ENCODE measurements at places on chromosomes 12 and 14.

GRCh38 chr12:2129076-2129475 lies 76.3 kb downstream of the CACNA1C start:
- DNase-seq = no peak

DNA sequence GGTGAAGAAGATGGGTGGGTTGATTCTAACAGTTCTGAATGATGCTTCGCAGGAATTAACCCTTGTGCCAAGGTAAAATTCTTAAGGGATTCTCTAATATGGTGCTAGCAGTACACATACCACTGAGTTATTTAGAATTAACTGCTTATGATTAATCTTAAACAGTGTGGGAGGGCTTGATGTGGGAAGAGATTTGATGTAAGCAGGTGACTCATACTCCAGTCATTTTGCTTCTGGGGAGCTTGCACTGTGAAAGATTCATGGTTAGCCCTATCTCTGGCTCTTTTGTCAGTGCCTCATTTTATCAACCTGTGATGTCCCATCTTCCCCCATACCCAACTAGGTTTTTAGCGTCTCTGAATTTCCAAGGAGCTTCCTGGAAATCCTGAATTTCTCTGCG lies 83.8 kb downstream of the NRXN3 start:
- DNase-seq = no peak

GRCh38 chr14:93906341-93907329 lies 20.5 kb upstream of the FAM181A start:
- DNase-seq = peak; percentile 56

- no peak for DNase-seq
These were observed 187.3 kb downstream of the KTN1 start for GRCh38 chr14:55767286-55767685.

DNA sequence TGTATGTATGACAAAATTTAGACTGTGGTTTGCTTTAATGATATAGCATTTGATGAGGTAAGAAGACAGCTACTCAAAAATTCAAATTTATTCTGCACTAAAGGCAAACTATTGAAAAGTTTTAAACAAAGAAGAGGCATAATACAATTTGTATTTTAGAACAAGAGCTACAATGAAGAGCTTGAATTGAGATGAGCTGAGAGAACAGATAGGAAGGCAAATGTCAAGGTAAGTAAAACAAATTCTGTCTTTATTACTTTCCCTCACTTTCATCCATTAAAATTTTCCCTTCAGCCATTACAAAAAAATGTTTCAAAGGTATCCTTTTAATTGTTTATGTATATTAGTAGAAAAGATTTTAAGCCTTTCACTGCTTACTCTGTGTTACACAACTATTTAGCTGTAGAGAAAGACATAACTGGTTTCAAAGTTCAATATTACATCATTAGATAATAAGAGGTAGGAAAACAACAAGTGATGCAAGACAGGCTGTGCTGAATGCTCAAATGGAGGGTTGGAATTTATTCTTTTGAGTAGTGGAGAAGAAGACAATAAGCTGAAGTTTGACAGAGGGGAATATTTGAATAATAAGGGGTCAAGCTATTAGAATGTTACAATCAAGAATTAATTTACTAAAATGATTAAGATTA lies 1334.1 kb downstream of the FSCB start:
- no peak for DNase-seq

GRCh38 chr14:100577986-100578431 lies 9.2 kb downstream of the BEGAIN start:
- no peak for DNase-seq

- no peak for DNase-seq
These were observed 15.9 kb upstream of the LRRK2 start for GRCh38 chr12:40208707-40209446.

DNA sequence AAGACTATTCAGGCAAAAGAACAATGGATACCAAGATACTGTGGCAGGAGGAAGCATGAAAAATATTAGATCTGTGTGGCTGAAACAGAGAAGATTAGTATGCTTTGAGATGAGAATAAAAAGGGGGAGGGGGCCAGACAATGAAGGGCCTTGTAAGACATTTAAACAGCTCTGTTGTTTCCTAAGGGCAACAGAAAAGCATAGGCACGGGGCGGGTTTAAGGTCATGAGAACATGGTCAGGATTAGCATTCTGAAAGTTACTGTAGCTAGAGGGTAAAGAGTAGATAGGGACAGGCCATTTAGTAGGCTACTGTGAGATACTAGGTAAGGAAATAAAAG lies 18.6 kb downstream of the INTS13 start:
- no peak for DNase-seq

GRCh38 chr14:56208520-56208919 lies 90.3 kb downstream of the PELI2 start:
- DNase-seq = no peak

DNA sequence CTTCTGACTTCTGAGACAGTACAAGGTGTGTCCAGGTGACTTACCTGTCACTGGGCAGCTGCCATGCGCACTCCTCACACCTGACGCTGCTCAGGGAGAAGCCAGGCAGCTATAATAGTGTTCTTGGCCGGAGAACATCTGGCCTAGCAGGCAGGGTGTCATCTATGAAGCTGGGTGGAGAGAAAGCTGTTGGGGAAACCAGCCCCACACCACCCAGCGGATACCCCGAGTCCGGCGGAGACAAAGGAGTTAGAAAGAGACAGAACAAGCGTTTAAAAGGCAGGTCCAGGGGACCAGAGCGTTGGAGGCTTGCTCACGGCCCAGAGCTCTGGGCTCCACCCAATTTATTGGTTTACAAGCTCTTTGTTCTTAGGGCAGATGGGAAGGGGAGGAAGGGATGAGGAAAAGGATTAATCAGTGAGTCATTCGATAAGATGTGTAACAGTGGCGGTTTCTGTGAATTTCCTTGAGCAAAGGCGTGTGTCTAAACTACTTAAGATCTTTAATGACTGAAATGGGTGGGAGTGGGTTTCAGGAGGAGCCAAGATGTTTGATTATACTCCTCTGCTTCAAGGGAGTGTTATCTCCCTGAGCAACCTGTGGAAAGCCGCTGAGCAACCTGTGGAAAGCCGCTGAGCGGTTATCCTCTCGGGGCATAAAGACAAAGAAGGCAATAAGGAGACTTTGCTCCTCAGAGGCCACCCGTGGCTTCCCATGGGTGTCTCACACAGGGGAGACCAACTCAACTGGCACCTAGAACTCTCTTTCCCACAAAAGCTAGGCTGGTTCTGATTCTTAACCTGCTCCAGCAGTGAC lies at the start of gene GALNT8:
Gene GALNT8 (plus strand): TSS at position 580 of the 816 bp plus-strand sequence. CDS start 278 bp downstream, outside the sequence.
- DNase-seq = no peak

GRCh38 chr12:50224026-50224692 lies 57.0 kb upstream of the CERS5 start:
- peak; percentile 30 for DNase-seq

All from stimulated activated naive CD8-positive, alpha-beta T cell treated with anti-CD3 and anti-CD28 coated beads, Interleukin-15, Interleukin-2, amounts not matched to agents 100 U/mL and 50 U/mL, for 24 hours (primary cell).